ENCODE measurements at places on chromosomes 4 and X.

DNA sequence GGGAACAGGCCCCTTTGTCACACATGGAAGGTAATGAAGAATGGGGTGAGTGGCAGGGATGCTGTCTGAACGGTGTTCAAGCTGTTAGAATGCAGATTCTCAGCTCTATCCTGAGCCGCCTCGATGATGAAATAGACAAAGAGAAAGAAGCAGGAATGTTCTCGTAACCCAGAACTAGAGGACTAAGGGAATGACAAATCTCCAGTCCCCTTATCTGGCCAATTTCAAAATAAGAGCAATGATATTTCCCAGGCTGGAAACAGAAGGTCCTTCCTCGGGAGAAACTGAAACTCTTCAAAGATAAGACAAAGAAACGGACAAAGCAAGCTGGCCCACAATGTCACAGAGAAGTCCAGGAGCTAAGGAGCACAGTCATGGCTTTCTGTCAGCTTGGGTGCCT lies 29.5 kb upstream of the MTNR1A start:
- no peak for DNase-seq

DNA sequence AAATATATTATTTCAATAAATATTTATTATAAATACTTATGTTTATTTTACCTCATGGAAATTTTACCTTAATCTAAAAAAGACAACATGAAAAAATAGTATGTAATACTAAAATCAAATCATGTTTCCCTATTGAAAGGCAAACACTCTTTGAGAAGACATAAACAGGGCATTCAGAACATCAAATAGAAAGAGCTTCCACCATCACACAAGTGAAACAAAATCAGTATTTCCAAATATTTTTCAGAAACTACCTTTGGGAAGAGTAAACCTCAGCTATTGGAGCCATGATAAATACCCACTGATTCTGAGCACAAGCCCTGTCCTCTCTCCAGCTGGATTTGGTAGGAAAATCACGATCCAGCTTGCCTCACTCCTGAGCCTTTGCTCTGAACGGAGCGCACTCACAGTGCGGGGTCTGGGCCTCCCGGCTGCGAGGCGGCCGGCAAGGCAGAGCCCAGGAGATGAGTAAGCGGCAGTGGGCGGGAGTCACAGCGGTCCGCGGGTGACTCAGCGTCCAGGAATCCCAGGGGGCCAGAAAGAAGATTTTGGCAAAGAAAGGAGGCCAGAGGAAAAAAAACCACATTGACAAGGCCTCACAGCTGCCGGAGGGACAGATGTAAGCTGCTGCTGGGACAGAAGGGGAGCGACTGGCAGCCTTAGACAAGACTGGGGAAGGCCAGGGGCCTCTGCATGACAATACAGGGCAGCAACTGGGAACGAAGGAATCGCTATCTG lies 14.7 kb upstream of the ANXA5 start:
- peak; percentile 94 for DNase-seq

- no peak for DNase-seq
Observed at GRCh38 chr4:166822386-166822785, 411.9 kb downstream of the SPOCK3 start.

DNA sequence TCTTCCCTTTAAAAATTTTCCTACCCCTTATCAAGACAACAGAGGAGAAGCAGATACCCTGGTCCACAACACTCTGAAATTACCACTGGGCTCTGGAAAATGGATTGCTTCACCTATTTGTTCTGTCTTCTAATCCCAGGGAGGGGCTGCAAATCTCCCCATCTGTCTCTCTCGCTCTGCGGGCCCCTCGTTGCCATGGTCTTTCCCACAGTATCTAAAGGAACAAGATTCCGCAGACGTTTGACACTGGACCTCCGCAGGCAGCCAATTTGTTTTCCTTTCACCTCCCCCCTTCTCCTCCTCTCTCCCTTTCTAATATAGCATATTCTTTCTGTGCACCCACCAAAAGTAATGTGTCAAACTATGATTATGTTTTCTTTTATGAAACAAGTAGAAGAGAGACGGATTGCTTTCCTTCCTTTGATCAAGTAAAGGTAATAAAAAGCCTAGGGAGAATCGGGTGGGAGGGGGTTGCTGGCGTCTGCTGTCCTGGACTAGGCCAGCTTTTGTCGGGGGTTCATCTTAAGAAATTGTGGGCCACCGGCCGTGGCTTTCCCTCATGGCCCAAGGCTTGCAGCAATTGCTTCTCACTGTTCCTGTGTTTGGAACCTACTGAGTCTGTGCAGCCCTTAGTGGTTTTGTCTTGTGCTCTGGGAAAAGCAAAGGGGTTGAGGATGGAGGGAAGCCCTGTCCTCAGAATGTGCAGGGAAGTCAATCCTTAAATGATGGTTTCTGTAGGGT lies 81.0 kb downstream of the MGST2 start:
- no peak for DNase-seq

GRCh38 chrX:21408307-21408706 lies 34.1 kb downstream of the CNKSR2 start:
- no peak for DNase-seq

DNA sequence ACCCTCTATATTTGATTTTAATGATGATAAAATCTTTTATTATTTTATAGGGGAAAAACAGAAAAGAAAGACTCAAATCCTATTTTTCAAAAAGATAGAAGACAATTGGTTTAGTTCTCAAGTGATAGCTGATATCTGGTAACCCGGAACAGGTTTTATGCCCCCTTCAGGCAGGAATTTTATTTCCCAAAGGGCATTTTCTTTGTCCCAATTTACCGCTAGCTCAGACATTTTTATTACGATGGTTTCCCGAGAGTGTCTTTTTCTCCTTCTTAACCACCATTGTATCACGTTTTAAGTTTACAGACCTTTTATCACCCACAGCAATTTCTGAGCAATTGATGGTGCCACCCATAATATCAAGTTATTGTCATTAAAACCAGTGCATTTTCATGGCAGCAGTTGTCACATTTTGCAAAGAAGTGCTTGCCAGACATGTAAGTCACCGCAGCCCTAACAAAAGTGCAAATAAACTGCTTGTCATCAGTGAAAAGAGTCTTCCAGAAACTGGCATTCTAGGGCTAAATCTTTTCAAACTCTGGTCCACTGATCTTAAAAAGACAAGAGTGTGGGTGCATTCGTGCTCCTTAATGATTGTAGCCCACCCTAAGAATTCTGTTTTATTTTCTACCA lies 204.8 kb upstream of the VCX start:
- DNase-seq, result no peak

DNA sequence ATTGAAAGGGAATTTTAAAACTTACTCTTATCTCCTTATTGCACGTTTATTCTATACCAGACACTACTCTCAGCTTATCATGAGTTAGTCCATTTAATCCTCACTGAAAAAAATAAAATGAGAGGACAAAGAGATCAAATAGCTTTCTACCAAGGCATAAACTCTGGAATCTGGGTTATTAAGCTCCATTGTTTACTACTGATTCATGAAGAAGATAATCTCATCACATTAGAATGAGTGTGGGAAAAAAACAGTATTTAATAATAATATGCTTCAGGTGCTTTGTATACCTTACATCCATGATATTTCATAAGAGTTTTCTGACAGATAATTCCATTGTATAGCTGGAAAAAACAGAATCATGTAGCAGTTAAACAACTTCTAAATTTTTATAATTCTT lies 1092.6 kb downstream of the TECRL start:
- DNase-seq, result no peak

GRCh38 chr4:134533068-134533467 lies 331.5 kb upstream of the PABPC4L start:
- DNase-seq, result no peak

DNA sequence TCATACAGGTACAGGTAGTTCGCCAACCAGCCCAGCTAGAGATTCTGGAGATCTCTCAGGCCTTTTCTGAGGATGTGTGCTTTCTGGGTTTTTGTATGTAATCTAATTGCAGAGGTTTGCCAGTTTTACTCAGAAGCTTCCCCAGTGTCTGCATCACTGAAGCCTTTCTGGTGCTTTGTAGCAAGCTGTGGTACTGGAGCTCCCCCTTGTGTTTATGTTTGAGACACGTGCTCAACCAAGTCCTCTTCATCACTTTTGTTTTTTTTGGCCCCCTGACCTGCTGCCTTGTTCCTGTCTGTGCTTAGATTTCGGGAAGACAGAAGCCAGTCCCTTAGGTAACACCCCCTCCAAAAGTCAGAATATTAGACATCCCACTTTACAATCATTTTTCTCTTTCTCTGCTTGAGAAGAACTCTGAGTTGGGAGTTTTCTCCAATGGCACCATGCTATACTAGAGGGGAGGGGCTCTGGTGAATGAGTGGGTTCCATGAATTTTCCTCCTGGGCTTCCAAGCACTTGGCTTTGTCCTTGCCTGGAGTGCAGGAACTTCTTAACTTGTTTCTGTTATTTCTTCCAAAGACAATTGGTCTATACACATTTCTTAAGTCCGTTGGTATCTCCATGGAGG lies 128.4 kb upstream of the TBC1D9 start:
- DNase-seq, result peak; percentile 43

GRCh38 chrX:52280812-52281211 lies 88.0 kb upstream of the XAGE2 start:
- no peak for DNase-seq

- no peak for DNase-seq
Observed at GRCh38 chr4:176123710-176124407, 58.2 kb downstream of the WDR17 start.

DNA sequence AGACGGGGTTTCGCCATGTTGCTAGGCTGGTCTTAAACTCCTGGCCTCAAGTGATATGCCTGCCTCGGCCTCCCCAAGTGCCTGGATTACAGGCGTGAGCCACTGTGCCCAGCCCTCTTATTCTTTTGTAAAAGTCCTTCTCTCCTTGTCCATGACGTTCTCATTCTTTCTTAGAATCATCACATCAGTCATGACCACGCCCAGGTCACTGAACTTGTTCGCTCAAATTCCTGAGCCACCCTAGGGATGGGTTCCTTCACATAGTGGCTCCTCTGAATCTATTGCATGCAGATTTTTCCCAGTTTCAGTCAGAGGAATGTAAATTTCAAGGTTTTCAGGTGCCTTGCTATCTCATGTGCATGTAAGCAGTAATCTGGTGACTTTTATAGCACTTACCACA lies 15.7 kb downstream of the JADE1 start:
- no peak for DNase-seq

- no peak for DNase-seq
Observed at GRCh38 chr4:13302876-13303275, 181.3 kb downstream of the RAB28 start.

DNA sequence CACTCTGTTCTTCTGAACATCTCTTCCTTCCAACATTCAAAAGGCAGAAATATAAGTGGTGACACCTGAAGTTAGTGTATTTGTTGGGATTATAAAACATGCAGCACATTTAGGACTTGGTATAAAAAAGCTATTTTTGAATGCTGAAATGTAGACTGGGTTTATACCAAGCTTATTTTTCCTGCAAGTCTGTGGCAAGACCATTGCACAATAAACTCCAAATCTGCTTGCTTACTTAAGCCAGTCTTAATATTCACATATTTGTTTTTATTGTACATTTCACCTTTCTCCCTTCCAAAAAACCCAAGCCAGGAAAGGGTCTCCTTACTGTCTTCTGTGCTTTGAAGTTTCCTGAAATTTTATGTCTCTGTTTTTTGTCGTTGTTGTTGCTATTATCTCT lies 63.7 kb downstream of the FHIP1A start:
- no peak for DNase-seq

DNA sequence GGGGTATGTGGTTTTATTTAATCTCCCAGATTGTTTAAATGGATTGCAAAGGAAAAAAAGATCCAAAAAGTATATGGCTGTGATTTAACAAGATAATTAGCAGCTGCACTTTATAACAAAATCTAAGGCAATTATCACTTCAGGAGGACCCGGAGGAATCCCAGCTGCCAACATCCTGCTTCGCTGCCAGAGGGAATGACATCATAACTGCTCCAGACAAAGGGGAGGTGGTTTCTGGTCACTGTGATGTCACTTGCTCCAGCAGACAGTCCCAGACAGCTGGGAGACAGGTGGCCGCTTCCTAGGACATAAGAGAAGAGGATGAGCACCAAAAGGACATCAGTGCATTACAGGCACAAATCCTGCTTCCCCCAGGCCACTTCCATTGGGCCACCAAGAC lies 371.0 kb downstream of the BCOR start:
- DNase-seq, result no peak

GRCh38 chrX:129636175-129636681 lies 18.5 kb downstream of the APLN start:
- no peak for DNase-seq

DNA sequence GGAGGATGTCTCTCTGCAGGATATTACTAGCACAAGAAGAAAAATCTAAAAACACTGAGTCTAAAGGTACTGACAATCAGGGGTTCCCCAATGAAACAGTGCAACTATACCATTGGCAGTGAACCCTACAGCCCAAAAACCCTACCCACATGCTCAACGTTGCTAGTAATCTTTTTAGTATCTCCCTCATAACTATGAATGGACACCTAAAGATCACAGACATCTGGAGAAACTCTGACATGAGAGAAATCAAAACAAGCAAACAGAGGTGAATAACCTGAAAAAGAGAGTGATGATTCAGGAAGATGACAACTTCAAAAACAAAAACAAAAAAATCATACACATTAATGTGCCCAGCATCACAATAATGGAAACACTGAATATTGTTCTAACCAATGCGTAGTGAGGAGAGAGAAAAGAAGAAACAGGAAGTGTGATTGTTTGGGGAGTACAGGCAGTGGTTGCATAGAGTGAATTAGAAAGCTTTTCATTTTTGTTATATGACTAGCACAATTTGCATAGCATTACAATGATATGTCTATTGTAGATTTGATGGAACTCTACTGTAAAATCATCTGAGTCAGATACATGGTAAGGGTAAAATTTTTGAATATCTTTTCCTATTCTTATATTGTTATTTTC lies 78.9 kb upstream of the FMR1 start:
- no peak for DNase-seq

GRCh38 chr4:55921093-55921492 lies 27.7 kb upstream of the CEP135 start:
- no peak for DNase-seq

DNA sequence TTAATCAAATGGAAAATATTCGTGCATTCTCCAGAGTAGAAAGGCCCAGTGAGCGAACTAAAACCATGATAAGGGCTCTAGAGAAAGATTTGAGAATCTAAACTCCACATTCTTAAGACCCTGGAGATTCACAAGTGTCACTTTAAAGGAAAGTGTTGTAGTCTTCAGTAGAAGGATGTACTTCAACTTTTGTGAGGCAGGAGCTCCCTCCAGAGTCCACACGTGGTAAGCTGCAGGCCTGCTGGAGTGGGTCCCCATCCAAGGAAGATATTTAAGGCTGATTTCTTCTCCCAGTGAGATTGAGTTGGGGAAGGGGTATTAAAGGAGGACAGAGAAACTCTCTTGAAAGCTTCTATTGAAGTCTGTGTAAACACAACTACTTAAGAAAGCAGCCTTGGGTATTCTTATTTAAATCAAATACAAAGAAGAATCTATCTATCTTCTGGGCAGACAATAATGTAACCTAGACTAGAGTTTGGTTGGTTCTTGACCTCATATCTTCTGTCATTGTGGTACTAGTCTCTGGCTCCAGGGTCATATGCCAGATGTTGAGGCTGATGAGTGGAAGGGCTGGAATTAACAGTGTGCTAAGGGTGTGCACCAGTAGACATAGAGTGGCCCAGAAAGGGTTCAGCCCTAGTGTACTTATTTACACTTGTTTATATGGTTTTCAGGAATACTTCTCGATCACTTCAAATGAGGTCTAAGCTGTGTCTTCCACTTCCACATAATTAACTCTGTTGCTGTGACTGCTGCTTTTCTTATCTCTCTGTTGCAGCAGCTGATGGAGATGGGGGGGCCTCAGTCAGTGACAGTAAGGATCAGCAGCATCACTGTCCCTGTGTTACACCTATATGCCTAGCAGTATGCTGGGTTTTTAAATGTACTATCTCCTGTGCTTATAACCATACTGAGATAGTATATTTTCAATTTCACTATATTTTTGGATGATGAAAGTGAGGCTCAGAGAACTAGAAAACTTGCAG lies 76.1 kb downstream of the HMGB2 start:
- peak; percentile 33 for DNase-seq

Data from fibroblast of skin of left biceps (primary cell).